ENCODE measurements at places on chromosomes 3 and 15. TPM values are rescaled to one million over a fixed set of nuclear protein-coding genes. Genes with fewer than 3 reads are reported as not detected.

DNA sequence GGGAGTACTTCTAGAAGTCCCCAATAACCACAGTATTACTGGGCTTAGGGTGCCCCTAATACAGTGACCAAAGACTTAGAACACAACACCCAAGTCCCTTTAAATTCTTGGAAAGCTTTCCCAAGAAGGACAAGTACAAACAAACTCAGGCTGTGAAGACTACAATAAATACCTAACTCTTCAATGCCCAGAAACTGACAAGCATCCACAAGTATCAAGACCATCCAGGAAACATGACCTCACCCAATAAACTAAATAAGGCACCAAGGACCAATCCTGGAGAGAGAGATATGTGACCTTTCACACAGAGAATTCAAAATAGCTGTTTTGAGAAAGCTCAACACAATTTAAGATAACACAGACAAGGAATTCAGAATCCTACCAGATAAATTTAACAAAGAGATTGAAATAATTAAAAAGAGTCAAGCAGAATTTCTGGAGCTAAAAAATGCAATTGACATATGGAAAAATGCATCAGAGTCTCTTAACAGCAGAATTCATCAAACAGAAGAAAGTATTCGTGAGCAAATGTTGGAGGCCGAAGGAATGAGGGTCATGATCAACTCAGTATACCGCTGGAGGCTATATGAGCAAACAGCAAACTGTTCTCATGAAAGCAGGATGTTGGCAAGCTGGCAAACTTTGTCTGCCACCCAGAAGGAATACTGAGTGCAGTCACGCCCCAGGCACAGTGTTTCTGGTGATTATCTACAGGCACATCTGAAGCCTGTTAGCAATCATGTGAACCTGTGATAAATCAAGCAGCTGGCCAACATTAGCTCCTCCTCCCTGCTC lies 87.0 kb upstream of the NECTIN3 start:
- DNase-seq, result no peak
- no peak overlapping the region for H3K27ac ChIP-seq
- H3K36me3 ChIP-seq, result peaks cover 3% of the 10 kb centered on the region
- no peaks in the 10 kb centered on the region for H3K27me3 ChIP-seq
- H3K4me3 ChIP-seq, result no peak overlapping the region

- no peak overlapping the region for H3K4me3 ChIP-seq
- peaks cover 25% of the 10 kb centered on the region for H3K4me1 ChIP-seq
- H3K36me3 ChIP-seq, result no peaks in the 10 kb centered on the region
- H3K27ac ChIP-seq, result no peak overlapping the region
- no peak for DNase-seq
- peaks cover 4% of the 10 kb centered on the region for H3K27me3 ChIP-seq
Observed at GRCh38 chr15:74768099-74768770, 13.6 kb upstream of the CSK start.

DNA sequence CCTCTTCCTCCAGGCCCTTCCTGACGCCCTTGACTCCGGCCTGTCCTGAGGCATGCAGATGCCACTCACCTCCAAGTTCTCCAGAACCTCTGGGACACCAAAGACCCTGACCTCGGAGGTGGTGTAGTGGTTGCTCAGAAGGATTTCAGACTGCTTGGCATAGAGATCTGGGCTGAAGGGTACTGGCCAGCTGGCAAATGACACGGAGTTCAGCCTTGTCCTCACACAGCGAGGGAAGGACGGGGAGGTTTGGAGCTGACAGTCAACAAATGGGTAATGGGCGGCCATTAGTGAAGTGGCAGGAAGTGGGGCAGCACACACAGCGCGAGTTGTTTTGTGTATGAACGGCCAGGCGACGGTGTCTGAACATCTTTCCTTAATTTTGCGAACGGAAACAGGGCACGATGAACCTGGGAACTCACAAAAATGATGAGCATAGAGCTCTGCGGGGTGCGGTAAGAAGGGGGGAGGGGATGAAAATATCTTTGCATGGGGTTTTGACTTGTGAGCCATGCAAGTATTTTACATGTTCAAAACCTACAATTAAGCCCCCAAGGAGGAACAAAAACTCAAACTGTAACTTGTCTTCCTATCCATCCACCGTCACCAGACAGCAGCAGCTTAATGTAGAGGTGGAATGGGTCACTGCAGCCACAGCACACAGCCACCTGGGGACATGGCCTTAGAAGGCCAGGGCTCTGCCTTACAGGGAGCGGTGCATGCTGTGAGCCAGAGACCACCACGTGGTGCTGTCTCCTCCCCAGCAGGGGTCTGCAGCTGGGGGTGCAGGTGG lies 43.6 kb upstream of the RPL32 start:
- no peaks in the 10 kb centered on the region for H3K36me3 ChIP-seq
- H3K27ac ChIP-seq, result no peak overlapping the region
- peaks cover 24% of the 10 kb centered on the region for H3K27me3 ChIP-seq
- no peak for DNase-seq

DNA sequence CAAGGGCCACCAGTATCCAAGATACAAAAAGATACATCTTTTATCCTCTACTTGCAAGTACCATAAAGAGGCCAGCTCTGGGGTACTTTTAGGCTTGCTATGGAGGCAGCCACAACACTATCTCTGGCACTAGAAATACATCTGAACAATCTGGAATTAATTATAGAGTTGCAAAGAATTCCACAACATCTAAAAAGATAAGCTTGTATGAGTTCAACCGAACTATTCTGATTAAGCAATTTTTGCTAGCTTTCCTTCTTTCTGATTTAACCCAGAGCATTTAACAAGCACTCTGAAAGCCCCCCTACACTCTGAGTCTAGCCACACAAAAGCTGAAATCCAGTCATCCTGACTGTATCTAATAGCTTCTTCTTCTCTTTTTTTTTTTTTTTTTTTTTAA lies 95.4 kb downstream of the FRMD5 start:
- no peak for DNase-seq
- peaks cover 61% of the 10 kb centered on the region for H3K27me3 ChIP-seq
- H3K27ac ChIP-seq, result no peak overlapping the region
- peaks cover 23% of the 10 kb centered on the region for H3K4me1 ChIP-seq
- H3K36me3 ChIP-seq, result no peaks in the 10 kb centered on the region

The GOLGA6L7 gene
- total RNA-seq, result not detected

The SH2D7 gene
- not detected for total RNA-seq

- H3K4me3 ChIP-seq, result no peak overlapping the region
- no peak for DNase-seq
- no peaks in the 10 kb centered on the region for H3K27me3 ChIP-seq
- no peaks in the 10 kb centered on the region for H3K36me3 ChIP-seq
- H3K27ac ChIP-seq, result no peak overlapping the region
Observed at GRCh38 chr3:30843877-30844276, 50.6 kb downstream of the GADL1 start.

The AHSG gene
- not detected for total RNA-seq

GRCh38 chr3:99323940-99324339 lies 314.5 kb upstream of the COL8A1 start:
- no peaks in the 10 kb centered on the region for H3K4me1 ChIP-seq
- H3K27me3 ChIP-seq, result peaks cover 3% of the 10 kb centered on the region
- no peak for DNase-seq
- no peaks in the 10 kb centered on the region for H3K36me3 ChIP-seq

The CAND2 gene
- 14.8 TPM for total RNA-seq

DNA sequence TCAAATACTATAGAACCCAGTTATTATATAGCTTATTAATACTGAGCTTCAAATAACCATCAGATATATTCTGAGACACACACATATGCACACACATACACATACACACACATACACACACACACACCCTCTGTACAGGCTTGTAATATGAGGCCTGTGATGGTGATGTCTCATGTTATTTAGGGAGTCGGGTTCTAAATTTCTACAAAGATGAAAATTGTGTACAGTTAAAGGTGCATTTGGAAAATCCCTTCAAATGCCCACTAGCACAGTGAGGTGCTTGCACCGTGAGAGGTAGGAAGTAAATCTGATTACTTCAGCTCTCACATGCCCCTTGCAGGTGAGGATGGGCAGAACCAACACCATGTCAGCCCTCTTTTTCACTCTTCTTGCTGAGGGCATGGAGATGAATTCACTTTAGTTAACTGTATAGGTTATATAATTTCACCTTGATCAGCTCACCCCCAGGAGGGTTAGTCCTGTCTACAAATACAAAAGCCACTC lies 294.5 kb upstream of the PROK2 start:
- peaks cover 12% of the 10 kb centered on the region for H3K4me1 ChIP-seq
- no peaks in the 10 kb centered on the region for H3K27me3 ChIP-seq
- H3K36me3 ChIP-seq, result no peaks in the 10 kb centered on the region
- no peak overlapping the region for H3K4me3 ChIP-seq
- no peak for DNase-seq

DNA sequence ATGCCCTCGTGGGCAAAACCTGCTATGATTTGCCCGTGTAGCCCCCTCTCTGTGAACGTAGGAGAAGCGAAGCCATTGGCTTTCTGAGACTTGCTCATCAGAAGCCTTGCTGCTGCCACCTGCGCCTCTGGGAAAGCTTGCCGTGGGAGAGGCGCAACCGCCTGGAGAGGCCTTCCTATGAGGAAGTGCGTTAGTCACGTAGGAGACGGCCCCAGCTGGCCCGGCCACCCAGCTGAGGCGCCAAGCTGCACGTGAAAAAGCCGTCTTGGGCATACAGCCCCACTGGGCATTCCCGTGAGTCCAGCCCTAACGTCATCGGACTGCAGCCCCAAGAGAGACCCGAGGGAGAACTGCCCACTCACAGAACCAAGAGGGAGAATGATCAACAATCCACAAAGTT lies 49.1 kb upstream of the TJP1 start:
- peaks cover 46% of the 10 kb centered on the region for H3K4me1 ChIP-seq
- H3K36me3 ChIP-seq, result no peaks in the 10 kb centered on the region
- H3K27me3 ChIP-seq, result no peaks in the 10 kb centered on the region

GRCh38 chr3:108489776-108490175 lies 20.6 kb downstream of the MYH15 start:
- peak; percentile 16 for DNase-seq
- H3K27ac ChIP-seq, result no peak overlapping the region
- H3K4me1 ChIP-seq, result peaks cover 21% of the 10 kb centered on the region

- no peaks in the 10 kb centered on the region for H3K36me3 ChIP-seq
- H3K4me1 ChIP-seq, result no peaks in the 10 kb centered on the region
- no peaks in the 10 kb centered on the region for H3K27me3 ChIP-seq
- no peak overlapping the region for H3K27ac ChIP-seq
- H3K4me3 ChIP-seq, result no peak overlapping the region
- no peak for DNase-seq
Observed at GRCh38 chr15:89936051-89936785, 23.5 kb upstream of the ARPIN start.

The IL17RB gene
- 3.1 TPM for total RNA-seq

The SERPINI2 gene
- 0.86 TPM for total RNA-seq

The STRIT1 gene
- total RNA-seq, result not detected

DNA sequence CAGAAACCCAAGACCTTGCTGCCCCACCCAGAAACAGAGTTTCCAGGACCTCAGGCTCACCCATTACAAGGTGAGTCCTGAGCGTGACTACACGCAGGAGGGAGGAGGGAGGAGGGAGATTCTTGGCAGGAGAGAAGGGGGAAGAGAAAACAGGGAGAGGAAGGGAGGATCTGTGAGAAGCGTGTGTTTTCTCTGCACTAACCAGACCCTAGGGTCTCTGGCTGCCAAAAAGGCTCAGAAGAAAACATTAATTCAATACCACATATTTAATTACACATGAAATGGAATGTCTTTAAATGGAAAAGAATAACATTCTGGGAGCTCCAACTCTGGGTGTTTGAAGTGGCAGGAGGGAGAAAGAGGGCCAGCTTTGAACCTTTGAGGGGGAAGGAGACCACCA lies 309.0 kb downstream of the NTRK3 start:
- no peaks in the 10 kb centered on the region for H3K36me3 ChIP-seq
- no peak overlapping the region for H3K27ac ChIP-seq
- H3K4me1 ChIP-seq, result no peaks in the 10 kb centered on the region
- no peak for DNase-seq
- no peak overlapping the region for H3K4me3 ChIP-seq

The PAQR5 gene
- total RNA-seq, result 0.21 TPM

The SMCO1 gene
- total RNA-seq, result not detected

- no peak overlapping the region for H3K27ac ChIP-seq
- no peaks in the 10 kb centered on the region for H3K4me1 ChIP-seq
Observed at GRCh38 chr3:164360738-164361406, 717.4 kb downstream of the SI start.

GRCh38 chr3:83233715-83234114 lies 1472.3 kb upstream of the GBE1 start:
- no peaks in the 10 kb centered on the region for H3K4me1 ChIP-seq
- no peaks in the 10 kb centered on the region for H3K27me3 ChIP-seq
- H3K36me3 ChIP-seq, result no peaks in the 10 kb centered on the region
- no peak overlapping the region for H3K27ac ChIP-seq
- no peak for DNase-seq

GRCh38 chr15:92130244-92130643 lies 263.4 kb upstream of the ST8SIA2 start:
- H3K4me3 ChIP-seq, result no peak overlapping the region
- no peaks in the 10 kb centered on the region for H3K27me3 ChIP-seq
- no peak overlapping the region for H3K27ac ChIP-seq
- DNase-seq, result no peak
- no peaks in the 10 kb centered on the region for H3K36me3 ChIP-seq

The HCN4 gene
- 4.0 TPM for total RNA-seq

The PTPRG gene
- total RNA-seq, result 41.2 TPM

DNA sequence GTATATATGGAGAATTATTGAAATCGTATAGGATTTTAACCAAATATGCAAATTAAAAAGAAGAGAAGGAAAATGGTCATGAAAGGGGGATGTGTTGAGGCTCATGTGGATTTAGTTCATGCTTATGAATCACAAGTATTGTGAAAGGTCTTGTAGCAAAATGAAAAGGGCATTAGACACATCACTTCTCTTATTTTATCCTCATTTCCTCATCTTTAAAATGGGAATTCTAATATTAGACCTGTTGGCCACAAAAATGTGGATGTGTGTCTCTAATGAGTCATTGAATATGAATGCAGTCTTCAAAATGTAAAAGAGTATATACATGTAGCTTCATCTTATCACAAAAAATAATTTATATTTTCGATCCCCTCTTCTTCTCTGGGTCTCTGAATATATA lies 14.9 kb upstream of the ALCAM start:
- H3K27me3 ChIP-seq, result peaks cover 22% of the 10 kb centered on the region
- no peaks in the 10 kb centered on the region for H3K36me3 ChIP-seq
- no peak overlapping the region for H3K4me3 ChIP-seq

The AP3B2 gene
- 17.4 TPM for total RNA-seq

Data from neural crest cell (in vitro differentiated cells).